Activated T-cell treated with anti-CD3 and anti-CD28 coated beads, Interleukin-2, amount 50 U/mL, for 72 hours (primary cell): ENCODE measurements at places on chromosomes 2 and 18.
A peak's percentile ranks its signal among the peaks of the same experiment; 100 is the strongest.

GRCh38 chr2:172545408-172546075 lies 10.3 kb upstream of the PDK1 start:
- H3K27me3 ChIP-seq, result no peaks in the 10 kb centered on the region
- no peak for DNase-seq
- H3K27ac ChIP-seq, result no peak overlapping the region

- H3K4me1 ChIP-seq, result no peaks in the 10 kb centered on the region
- no peaks in the 10 kb centered on the region for H3K36me3 ChIP-seq
- no peaks in the 10 kb centered on the region for H3K27me3 ChIP-seq
- no peak for DNase-seq
- H3K27ac ChIP-seq, result no peak overlapping the region
These were observed 12.5 kb downstream of the SNORC start for GRCh38 chr2:232882505-232883115.

DNA sequence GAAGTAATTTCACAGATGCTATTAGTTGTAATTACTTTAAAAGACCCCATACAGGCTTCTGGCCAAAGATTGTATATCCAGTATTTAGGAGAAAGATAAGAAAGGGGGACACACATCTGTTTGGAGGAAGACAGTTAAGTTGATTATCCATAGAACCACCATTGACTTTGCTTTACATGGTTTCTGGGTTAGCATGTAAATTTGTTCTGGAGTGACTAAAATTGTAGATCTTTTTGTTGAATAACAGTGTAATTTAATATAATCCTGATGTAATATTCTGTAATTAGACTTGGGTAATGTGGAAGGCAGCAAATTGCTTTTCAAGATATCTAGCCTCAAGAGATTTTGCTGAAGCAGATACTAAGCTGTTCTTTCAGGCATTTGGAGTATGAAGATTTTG lies 17.2 kb downstream of the COMMD1 start:
- no peaks in the 10 kb centered on the region for H3K36me3 ChIP-seq
- no peak overlapping the region for H3K4me3 ChIP-seq
- H3K27ac ChIP-seq, result no peak overlapping the region
- H3K27me3 ChIP-seq, result no peaks in the 10 kb centered on the region
- H3K4me1 ChIP-seq, result no peaks in the 10 kb centered on the region
- no peak for DNase-seq

- H3K4me3 ChIP-seq, result peak overlapping the region; percentile 46
- no peak for DNase-seq
- H3K4me1 ChIP-seq, result peaks cover 34% of the 10 kb centered on the region
- no peak overlapping the region for H3K27ac ChIP-seq
- peaks cover 3% of the 10 kb centered on the region for H3K36me3 ChIP-seq
These were observed 9.6 kb downstream of the CYB5A start for GRCh38 chr18:74281980-74282754.

DNA sequence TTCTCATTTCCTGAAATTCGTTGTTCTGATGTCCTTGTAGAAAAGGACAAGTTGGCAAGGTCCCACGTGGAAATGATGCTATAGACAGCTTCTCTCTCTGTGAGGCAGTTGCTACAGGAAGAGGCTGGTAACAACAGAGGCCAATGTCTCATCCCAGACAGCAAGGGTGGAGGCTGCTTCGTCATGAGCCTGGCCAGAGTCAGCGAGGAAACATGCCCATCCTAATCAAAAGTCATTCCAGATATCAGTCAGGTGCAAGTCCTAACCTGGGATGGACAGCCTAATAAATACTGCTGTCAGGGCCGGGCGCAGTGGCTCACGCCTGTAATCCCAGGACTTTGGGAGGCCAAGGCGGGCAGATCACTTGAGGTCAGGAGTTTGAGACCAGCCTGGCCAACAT lies 6.4 kb upstream of the SMAD7 start:
- H3K4me3 ChIP-seq, result no peak overlapping the region
- H3K36me3 ChIP-seq, result peaks cover under 1% of the 10 kb centered on the region
- no peak for DNase-seq

DNA sequence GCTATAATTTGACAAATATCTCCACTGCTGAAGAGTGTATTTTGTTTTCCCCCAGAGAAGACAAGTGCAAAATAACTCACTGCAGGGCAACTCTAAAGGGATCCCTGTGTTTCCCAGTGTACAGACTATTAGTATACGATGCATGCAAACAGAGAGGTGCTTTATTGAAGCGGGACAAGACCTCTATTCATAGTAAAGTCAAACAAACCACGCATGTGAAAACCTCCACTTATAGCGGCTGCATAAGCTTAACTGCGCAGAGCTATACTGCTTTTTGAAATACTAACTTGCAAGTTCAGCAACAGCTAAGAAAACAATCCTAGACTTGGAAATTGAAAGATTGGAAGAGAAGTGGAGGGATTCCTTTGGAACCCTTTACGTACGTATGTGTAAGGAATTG lies 15.6 kb downstream of the RNF144A start:
- H3K36me3 ChIP-seq, result peaks cover 13% of the 10 kb centered on the region
- peaks cover 55% of the 10 kb centered on the region for H3K4me1 ChIP-seq
- no peak overlapping the region for H3K27ac ChIP-seq
- no peaks in the 10 kb centered on the region for H3K27me3 ChIP-seq
- no peak overlapping the region for H3K4me3 ChIP-seq

GRCh38 chr18:13382366-13382953 lies 163.9 kb downstream of the LDLRAD4 start:
- peaks cover 62% of the 10 kb centered on the region for H3K4me1 ChIP-seq
- DNase-seq, result no peak
- no peaks in the 10 kb centered on the region for H3K36me3 ChIP-seq
- H3K27ac ChIP-seq, result peak overlapping the region; percentile 99
